ENCODE measurements at places on chromosomes 12 and 14.

DNA sequence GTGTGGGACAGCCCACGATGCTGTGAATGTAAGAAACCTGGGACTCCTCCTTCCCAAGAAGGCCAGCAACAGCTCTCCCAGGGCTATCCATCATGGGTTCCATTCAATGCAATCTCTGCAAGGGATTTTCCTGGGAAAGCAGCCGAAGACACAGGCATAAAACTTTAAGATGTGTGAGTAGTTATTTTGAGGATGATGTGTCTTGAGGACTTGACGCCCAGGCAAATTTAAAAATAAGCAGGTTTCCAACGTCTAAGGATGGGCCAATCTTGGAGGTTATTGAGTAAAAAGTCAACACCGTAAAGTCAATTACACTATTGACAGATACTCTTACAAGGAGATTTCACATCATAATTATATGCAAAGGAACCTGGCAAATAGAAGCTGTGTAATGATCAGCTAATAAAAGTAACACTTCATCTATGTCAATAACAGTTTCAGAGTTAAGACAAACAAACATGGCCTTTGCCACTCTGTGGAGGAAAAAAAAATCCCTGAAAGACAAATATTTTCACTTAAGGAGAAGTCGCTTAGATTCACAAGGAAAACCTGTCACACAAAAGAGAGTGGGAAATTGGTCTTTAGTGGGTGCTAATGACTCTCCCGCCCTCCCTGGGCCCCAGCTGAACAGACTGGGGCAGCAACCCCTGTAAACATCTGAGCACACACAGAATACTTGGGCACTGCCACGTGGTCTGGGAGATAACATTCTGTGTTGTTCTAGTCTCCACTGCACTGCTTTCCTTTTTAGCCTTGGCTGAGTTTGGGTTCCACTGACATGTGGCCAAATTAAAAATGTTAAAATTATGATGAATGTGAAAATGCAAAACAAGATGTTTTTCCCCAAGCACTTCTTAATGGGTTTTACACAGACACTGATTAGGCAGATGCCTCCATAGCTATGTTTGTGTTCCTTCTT, 240.9 kb downstream of the FOXN3 start:
- no peak for DNase-seq

- DNase-seq = no peak
These were observed 26.0 kb downstream of the TBX3 start for GRCh38 chr12:114658002-114658441.

GRCh38 chr12:108231109-108231905, 102.2 kb downstream of the WSCD2 start:
- DNase-seq = no peak

DNA sequence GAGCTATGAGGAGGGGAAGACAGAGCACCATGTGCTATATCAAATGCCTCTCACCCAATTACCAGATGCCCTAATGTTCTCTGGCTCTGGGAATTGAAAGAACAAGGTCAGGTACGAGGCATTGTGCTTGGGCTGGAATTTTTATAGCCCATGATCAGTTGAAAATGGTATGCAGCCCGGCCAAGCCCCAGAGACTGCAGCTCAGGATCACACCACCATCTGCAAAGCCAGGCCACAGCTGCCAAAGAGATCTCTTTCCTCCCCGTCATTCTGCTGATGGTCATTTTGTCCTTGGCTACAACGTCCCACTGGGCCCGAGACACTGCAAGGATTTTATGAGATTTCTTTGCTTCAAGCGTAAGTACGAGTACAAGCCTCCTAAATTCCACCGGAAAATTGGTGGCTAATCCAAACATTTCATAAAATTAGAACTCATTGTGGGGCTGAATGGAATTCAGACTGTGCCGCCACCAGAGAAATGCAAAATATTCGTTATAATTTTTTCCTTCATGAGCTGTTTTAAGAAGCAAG, 15.1 kb downstream of the NUAK1 start:
- DNase-seq = no peak

DNA sequence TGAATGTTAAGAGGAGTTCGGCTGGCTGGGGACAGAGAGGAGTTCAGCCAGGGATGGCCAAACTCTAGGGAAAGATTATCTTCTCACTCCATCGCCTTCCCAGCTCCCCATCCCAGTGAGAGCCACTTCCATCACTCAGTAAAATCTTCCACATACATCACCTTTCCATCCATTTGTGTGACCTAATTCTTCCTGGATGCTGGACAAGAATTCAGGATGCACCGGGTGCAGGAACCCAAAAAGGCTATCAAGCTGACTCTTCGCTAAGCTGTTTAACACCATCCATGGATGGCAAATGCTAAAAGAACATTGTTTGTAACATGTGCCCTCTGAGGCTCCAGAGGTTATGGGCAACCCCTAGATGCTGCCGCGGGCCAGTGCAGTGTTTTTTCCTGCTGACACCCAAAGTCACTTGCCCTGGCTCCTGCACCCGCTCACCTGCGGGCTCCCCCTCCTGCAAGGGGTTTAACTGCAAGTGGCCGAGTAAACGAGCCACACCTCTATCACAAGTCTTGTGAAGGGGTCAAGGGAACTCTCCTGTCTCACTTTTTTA, 216.0 kb upstream of the NPAS3 start:
- DNase-seq = no peak

- DNase-seq = no peak
These were observed 49.0 kb upstream of the ISM2 start for GRCh38 chr14:77547512-77548180.

DNA sequence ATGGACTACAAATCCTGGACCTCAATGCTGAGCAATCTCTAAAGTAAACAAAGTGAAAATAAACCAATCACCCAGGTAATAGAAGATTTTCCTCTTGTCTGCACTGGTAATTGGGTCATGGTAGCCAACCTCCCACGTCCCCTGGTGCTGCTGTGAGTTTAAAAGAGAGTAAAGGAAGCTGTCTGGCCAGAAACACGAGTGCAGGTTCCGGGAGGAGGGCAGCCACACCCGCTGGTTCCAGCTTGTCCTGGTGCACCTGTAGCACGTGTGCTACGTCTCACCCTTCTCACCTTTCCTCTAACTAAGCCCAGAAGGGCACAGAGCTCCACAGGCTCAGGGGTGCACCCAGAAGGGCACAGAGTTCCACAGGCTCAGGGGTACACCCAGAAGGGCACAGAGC, 5.4 kb downstream of the CRACR2A start:
- DNase-seq = no peak

GRCh38 chr14:37711831-37712475, 116.5 kb downstream of the TTC6 start:
- no peak for DNase-seq

- no peak for DNase-seq
These were observed 50.9 kb upstream of the E2F7 start for GRCh38 chr12:77116277-77116676.

Data from hypothalamus (tissue), 51 donors.